Stimulated activated naive CD8-positive, alpha-beta T cell treated with anti-CD3 and anti-CD28 coated beads, Interleukin-15, Interleukin-2, amounts not matched to agents 100 U/mL and 50 U/mL, for 24 hours (primary cell): ENCODE measurements at places on chromosomes 5 and 9.

DNA sequence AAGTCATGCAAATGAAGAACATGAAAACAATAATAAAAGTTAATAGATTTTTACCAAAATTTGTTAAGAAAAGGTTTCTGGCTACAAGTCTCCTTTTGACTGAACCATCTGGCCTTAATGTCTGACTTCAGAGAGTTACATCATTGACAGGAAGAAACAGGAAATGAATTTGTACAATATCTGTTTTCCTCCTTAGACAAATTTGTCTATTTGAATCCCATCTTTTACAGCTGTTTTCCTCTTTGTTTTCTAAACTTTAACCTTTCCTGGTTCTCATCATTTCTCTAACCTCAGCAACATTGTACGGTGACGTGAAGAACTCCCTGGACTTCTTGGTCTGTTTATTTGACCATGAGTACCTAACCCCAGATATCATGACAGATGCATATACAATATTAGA is 567.5 kb upstream of the RIOK2 start:
- DNase-seq = no peak

GRCh38 chr5:10286862-10287227 is 20.9 kb downstream of the CMBL start:
- no peak for DNase-seq

DNA sequence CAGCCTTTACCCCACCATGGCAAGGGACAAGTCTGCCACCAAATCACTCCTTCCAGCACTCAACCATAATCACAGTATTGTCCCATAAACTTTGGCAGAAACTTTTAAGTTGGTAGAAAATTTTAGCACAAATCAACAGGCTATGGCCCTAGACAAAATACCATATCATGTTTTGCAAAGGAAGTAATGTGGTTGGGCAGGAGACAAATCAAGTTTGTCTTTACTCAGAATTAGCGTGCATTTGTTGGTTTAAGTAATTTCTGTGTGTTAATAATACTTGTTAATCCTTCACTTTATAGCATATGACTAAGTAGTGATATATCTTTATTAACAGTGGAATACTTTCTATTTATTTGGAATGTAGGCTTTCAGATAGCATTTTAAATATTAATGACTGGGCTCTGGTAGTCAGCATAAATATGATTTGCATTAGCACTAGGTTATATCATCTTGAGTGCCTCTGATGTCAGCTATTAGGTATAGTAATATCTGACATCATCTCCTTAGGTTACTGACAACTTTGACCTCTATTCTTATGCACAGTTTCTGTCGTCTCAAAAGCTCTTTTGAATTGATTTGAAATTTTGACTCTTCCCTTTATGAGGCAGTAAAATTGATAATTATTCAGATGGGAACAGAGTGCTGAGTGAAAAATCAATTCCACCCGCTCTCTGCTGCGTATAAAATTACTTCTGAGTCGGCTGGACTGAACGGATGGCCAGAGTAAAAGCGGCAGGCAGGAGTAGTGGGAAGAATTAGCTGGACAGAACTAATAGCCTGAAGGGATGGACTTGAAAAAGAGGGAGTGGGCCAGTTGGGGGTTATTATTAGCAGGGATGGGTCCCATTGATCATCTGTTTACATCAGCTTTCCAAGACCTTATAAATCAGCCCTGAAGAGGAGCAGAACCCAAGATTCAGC is 40.1 kb upstream of the TLX3 start:
- no peak for DNase-seq

GRCh38 chr5:160312134-160312959 is at the start of gene CCNJL:
Gene CCNJL (minus strand): TSS chr5:160312564. CDS start chr5:160311923, 641 bp downstream.
- peak; percentile 19 for DNase-seq

DNA sequence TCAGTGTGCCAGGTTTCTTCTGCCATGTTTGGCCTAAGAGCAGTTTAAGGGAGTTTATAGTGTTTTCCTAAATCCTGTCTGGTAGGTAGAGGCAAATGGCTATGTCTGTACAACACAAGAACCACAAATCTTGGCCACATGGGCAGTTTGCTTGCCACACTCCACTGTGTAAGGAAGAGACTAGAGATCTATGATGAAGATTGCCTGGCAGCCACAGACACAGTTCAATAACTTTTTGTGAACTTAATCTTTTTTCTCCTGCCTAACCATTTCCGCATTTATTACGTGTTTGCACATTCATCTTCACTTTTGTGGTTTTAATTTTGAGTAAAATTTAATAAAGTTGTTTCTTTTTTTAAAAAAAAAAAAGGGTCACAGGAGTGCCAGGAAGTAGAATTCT is 5.8 kb downstream of the MFAP3 start:
- DNase-seq = no peak

- DNase-seq = no peak
Observed at GRCh38 chr5:135210286-135211055, 176.4 kb upstream of the PITX1 start.

GRCh38 chr9:114299286-114300152 is 23.4 kb upstream of the ORM1 start:
- no peak for DNase-seq

DNA sequence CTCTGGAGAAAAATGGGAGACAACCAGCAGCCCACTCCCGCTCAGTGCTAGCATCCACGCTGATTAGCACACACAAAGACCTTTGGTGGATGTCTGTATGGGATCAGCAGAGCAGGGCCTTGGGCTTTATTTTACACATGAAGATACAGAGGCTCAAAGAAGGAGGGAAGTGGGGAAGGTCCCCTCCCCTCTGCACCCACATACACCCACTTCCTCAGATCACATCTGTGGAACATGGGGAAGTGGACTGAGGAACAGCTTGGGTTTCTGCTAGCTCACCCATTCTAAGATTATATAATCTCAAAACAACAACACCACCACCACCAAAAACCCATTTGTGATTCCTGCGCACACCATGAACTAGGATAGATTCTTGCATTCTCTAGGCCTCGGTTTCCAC is 14.0 kb downstream of the GGTA1 start:
- DNase-seq = no peak

DNA sequence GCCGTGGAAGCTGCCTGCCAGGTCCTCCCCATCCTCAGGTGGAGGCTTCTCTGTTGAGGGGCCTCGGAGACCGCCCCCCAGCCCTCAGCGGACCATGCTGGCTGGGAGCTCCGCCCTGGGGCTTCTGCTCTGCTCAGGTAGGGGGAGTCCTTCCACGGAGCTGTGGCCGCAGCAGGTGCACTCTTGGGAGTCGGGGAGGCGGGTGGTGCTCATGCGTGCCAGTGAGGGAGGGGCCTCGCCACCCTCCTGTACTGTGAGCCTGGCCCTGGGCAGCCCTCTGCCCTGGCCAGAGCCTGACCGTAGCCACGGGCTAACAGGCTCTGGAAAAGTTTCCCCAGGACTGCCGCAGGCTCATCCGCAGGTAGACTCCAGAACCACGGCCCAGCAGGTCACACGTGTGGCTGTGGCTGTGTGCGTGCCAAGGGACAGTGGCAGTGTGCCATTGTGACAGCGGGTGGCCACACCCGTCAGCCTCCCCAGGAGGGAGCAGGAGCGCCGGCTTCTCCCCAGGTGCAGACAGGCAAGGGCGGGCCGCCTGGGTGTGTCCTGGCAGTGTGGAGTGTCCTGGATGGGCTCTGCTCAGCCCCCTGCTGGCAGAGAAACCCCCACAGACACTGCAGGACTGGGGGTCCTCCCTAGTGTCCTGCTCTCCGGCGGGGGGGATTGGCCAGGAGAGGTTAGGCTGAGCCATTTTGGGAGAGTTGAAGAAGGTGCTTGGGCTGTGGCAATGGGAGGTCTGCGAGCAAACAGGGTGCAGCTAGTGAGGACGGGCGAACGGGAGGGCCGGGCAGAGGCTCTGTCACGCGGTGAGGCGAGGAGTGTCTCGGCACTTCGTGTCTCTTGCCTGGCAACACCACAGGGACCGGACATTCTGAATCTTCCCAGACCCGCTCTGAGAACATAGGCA is 29.5 kb downstream of the TPPP start:
- no peak for DNase-seq

DNA sequence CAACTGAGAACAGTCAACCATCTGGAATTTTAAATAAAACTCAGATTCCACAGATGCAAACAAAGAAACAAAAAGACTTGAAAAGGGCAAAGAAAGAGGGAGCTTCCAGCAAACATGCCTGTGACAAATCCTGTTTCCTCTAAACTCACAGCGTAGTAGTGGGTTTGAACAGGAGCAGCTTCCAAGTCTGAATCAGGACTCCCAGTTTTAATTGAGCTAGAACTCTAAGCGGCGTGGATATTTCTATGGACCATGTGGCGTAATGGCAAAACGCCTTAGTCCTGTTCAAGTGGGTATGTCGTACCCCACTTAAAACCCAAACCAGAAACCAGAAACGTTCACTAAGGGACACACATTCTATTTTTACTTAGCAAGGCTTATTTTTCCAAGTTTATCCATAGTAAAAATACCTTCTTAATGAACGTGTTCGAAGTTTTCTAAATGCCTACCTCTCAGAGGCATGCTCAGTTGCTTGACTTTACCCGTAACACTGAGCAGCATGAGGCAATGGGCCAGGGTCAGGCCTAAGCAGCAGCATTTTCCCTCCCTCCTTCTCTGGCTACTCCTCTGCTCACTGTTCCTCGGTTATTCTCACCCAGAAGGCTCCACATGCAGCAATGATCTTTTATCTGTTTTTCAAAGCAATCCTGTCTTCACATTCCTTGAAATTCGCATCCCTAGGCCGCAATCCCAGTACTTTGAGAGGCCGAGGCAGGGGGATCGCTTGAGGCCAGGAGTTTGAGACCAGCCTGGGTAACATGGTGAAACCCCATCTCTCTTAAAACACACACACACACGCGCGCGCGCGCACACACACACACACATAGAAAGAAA is 77.9 kb downstream of the FNBP1 start:
- no peak for DNase-seq

DNA sequence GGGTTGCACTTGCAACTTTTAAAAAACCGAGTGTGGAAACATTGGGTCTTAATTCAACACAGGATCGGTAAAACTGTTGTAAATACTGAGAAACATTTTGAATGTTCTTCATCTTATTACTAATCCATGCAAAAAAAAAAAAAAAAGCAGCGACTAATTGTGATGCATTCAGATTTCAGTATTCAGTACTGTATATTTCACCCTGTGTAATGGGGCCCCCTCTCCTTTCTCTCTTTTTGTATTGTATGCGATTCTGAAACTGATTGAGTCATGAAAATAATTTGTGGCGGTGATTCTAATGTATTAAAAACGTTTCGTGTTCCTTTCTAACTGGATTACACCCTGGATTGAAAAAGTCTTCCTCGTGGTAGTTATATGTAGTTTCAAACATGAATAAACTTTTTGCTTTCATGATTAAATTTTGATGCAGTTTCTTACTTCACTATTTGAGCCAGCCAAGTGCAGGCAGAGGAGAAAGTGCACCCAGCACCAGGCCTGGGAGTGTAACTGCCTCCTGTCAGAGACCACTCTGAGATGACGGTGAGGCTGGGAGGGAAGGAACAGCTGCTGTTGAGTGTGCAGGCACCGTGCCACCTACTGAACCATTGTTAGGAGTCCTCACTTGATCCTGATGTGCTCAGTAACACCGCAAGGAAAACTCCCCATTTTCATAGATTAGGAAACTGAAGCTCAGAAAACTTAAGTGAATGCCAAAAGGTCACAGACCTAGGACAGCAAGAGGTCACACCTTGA is 220.0 kb downstream of the PBX3 start:
- DNase-seq = no peak

DNA sequence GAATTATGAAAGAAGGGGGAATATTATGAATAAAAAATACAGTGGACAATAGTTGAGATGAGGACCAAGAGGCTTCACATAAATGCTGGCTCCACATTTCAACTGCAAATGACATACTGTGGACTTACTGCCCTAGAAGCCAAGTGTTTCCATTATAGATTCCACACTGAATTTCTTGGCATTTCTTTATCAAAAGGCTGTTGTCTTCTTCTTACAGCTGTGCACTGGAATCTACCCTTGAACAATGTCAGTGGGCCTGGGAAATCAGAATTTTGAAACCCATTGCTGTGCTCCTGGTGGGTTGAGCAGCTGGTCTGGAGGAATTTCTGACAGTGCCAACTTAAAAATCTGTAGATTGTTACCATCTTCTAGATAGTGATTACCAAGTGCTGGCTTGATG is 49.9 kb downstream of the TNC start:
- no peak for DNase-seq

- DNase-seq = no peak
Observed at GRCh38 chr9:70983723-70984295, 137.6 kb downstream of the TRPM3 start.

DNA sequence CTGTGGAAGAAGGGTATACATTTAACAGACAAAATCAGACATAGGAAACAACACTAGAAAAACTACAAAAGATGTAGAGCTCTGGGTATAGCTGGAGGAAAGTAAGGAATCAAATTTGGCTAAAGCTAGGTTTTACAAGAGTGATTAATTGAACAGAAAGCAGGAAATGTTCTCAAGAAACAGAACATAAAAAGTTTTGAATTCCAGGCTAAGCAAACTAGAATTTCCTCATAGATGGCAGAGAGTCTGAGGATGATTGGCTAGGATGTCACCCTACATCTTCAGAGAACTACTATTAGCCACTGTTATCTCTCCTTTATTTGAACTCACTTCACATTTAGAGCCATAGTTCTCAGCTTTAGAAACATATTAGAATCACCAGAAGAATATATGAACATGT is 502.1 kb upstream of the PAPPA start:
- no peak for DNase-seq

GRCh38 chr5:50463047-50463446 is 22.0 kb upstream of the EMB start:
- DNase-seq = no peak

DNA sequence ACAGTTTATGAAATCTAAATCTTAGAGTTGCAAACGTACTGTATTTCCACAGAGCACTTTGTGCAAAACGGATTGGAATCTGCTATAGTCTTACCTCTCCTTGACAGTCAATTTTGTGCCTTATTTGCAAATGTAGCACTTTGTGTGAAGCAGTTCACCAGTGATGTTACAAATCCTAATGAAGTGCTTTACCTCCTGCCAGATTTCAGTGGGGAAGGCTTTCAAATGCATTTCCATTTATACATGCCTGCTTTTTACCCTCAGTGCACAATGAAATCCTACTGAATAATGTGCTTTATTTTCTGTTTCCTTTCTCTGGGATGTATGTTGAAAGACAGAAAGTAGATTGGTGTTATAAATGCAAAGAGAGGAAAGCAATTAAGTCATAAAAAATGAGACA is 2141.6 kb upstream of the C9orf72 start:
- DNase-seq = no peak

GRCh38 chr9:98558575-98558974 is 150.2 kb downstream of the GABBR2 start:
- no peak for DNase-seq

DNA sequence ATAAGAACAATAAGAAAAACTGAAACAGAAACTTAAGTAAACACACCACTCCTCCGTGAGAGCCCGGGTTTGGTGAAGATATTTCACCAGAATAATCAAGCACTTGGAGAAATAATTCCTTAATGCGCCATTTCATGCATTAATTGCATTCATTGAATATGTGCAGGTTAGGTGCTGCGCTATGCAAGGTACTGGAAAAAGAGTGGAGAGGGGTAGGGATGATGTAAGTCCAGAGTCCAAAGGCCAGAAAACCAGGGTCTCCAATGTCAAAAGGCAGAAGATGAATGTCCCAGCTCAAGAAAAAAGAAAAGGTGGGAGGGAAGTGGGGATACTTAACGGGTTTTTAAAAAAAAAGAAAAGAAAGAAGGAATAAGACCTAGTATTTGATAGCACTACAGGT is 669 bp upstream of the ZFP37 start:
- DNase-seq = no peak

- no peak for DNase-seq
Observed at GRCh38 chr9:15332939-15333338, 25.9 kb upstream of the TTC39B start.

- DNase-seq = no peak
Observed at GRCh38 chr5:14720236-14720923, 55.9 kb downstream of the OTULIN start.
